NCI-H226 (cell line): ENCODE measurements at places on chromosomes 16 and 17.

GRCh38 chr17:65809366-65809765, 247.9 kb upstream of the AXIN2 start:
- DNase-seq: peak; percentile 86

- no peak for DNase-seq
Measured at GRCh38 chr17:64126918-64127317, 3.0 kb downstream of the ERN1 start.

GRCh38 chr16:12315330-12316136, 339.0 kb downstream of the SNX29 start:
- DNase-seq: no peak

- DNase-seq: no peak
Measured at GRCh38 chr17:8712698-8713097, 31.9 kb downstream of the CCDC42 start.

DNA sequence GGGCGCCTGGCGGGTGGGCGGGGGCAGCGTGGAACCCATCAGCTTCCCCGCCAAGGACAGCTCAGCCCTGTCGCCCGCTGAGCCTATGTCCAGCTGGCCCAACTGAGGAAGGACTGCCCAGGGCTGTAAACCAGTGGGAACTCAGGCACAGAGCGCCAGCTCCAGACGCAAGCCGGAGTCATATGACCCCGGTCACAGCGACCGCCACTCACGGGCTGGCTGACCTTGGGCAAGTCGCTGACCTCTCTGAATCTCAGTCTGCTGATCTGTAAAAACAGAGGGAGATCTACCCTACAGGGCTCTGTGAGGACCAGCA, 170.0 kb downstream of the C16orf78 start:
- no peak for DNase-seq

- DNase-seq: peak; percentile 73
Measured at GRCh38 chr16:180681-181564, 664 bp downstream of the HBQ1 start.

DNA sequence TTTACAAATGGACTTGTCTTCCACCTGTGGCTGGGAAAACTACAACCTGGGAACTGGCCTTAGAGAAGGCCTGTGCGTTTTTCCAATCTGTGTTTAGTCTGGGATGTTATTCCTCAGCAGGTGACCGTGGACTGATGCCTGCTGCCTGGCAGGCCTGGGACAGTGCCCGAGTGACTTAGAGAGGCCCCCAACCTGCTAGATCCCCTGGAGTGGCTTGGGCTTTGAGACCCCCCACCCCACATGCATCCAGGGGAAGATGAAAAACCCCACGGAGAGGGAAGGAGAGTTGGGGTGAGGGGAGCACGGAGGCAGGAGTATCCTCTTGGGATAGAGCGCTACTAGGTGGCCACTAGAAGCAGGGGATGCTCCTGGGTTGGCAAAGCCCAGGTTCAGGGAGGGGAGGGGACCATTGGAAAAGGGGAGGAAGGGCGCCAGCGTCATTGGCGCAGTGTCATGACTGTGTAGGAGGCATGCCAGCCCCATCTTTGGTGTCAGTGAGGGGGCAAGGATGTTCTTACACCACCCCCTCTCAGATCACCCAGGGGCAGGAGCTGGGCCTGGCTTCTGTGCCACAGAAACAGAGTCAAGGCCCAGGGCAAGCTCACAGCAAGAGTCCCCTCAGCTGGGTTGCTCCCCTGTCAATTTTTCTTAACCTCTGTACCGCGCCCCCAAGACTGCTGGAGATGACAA, 54.1 kb downstream of the MEAK7 start:
- no peak for DNase-seq

DNA sequence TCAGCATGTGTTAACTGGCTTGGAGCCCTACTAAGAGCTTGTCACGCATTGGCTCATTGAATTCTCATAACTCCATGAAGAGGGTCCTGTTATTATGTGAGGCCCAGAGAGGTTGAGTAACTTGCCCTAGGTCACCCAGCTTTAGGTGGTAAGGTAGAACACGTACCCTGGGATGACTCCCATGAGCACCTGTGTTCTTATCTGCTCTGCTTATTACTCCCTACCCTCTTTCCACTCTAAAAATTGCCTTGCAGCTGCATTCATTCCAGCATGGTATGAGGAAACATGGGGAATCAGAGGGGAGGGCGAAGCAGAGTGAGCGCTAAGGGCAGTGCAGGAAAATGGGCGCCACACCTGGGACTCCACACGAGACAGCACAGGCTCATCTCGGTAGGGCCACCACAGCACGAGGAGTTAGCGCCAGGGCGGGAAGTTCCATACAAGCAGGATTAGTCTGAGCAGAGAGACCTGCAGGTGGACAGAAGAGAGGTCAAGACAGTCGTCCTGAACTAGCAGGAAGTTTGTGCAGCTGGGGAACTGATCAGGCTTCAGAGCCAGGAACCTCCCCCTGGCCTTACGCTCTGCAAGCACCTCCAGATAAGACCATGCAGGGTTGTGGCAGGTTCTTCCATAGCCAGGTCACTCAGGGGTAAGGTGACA, 10.1 kb downstream of the COPZ2 start:
- no peak for DNase-seq

GRCh38 chr16:75287708-75288107, 36.3 kb upstream of the BCAR1 start:
- DNase-seq: no peak

GRCh38 chr16:30018731-30019158, 4.3 kb upstream of the C16orf92 start:
- peak; percentile 39 for DNase-seq

- no peak for DNase-seq
Measured at GRCh38 chr17:30248786-30249185, 13.3 kb upstream of the SLC6A4 start.

GRCh38 chr17:56367366-56367765, 214.1 kb downstream of the ANKFN1 start:
- DNase-seq: no peak

DNA sequence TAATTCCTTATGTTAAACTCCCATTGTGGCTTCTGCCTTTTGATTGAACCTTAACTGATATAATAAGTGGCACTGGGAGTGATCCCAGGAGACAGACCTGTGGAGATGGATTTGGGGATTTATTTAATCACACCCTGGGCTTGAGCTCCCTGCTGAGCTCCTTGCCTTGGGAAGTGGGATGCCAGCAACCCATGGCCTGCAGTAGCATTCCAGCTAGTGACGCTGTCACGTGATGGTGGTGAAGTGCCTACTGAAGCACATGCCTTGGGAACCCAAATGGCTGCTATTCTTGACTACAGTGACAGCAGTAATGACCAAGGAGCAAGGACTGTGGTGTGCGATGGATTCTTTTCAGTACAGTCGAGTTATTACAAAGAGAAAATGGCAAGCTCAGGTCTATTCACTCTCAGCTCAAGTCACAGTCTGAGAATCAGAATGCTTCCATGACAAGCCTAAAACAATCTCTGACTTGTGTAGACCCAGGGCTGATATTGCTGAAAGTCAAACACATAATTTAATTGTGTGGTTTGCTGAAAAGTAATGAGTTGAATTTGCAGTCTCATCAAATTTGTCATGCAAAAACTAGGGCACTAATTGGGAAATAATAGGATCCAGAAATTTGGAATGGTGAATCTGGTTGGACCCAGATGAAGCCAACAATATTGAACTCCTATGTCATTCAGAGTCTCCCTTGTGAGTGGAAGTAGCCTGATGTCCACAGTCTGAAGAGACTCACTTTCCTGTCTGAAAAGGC, 47.1 kb downstream of the BCL7C start:
- DNase-seq: no peak

- peak; percentile 62 for DNase-seq
Measured at GRCh38 chr17:30095507-30096244, 20.9 kb upstream of the NSRP1 start.

GRCh38 chr17:19539040-19539399, 5.4 kb downstream of the SLC47A1 start:
- no peak for DNase-seq

DNA sequence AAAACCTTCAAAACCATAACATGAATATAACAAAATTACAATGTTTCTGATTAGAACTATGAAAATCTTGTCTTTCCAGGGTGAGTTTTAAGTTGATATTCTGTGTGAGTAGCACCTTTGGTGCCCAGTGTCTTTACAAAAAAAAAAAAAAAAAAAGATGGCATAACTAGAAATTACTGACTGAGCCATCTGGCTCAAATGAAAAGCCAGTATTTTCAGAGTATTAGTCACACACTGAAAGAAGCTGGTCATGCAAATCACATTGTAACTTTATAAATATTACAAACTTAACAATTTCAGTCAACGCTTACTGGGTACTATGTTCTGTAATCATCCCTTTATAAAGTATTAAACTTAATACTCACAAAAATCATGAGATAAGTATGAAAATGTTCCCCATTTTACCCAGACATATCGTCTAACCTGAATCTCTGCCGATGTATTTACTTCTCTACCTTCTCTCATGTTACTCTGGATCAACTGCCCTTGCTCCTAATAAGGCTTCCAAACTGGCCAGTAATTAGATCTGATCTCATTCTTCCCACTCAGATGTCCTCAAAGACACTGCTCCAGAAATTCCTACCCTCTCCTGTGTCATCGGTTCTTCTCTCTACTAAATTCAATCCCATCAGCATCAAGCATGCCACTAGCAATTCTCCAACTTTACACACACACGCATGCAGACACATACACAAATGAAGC, 25.4 kb downstream of the UBE2G1 start:
- no peak for DNase-seq

GRCh38 chr17:38877130-38877851, 7.4 kb downstream of the LASP1 start:
- DNase-seq: no peak

GRCh38 chr16:47970291-47970931, 185.4 kb downstream of the ABCC12 start:
- DNase-seq: peak; percentile 36

DNA sequence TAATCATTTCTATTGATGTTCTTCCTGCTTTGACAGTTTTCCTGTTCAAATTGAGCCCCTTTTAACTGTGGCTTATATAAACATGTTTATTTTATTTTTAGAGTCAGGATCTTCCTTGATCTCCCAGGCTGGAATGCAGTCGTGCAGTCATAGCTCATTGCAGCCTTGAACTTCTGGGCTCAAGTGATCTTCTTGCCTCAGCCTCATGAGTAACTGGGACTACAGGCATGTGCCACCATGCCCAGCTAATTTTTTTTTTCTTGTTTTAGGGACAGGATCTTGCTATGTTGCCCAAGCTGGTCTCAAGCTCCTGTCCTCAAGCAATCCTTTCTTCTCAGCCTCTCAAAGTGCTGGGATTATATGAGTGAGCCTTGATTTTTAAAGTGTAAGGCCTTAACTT, 14.7 kb downstream of the PHKB start:
- no peak for DNase-seq

- no peak for DNase-seq
Measured at GRCh38 chr17:834136-834535, 52.0 kb downstream of the MRM3 start.

- no peak for DNase-seq
Measured at GRCh38 chr16:70561623-70562022, 38.0 kb downstream of the SF3B3 start.

DNA sequence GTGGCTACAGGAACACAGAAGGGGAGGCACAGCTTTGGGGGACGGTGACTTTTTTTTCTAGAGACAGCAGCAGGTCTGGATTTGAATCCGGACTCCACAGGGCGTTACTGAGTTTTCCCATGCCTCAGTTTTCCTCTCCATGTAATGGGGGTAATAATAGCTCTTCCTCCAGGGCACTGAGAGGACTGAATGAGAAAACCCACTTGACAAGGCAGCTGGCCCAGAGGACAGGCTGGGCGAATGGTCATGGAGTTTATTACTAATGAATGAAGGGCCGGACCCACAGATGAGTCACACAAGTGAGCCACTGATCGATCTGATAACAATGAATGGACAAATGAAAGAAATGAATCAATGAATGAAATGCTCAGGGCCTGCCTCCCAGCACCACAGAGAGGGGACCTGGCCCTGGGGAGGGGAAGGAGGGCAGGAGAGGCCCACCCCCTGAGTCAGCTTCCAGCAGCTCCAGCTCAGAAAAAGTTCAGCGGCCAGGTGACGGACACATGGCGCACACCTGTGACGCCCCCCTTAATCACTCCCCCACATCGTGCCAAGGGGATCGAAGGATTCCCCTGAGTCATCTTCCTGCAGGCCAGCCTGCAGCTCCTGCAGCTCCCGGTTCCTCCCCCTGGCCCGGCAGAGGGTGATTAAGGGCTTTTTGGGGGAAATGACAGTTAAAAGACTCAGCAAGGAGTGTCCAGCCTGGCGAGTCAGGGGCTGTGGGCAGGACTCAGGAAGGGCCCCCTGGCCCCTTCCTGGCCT, 54.3 kb downstream of the SOCS1 start:
- DNase-seq: peak; percentile 91

GRCh38 chr16:58499615-58500351, at the start of gene NDRG4:
TSS of gene NDRG4 (plus strand) at chr16:58500143. CDS start at chr16:58500249, 106 bp downstream.
- DNase-seq: peak; percentile 49

GRCh38 chr17:49292901-49293300, 62.3 kb upstream of the PHOSPHO1 start:
- no peak for DNase-seq

GRCh38 chr17:78771758-78772382, 10.2 kb downstream of the CYTH1 start:
- DNase-seq: no peak

DNA sequence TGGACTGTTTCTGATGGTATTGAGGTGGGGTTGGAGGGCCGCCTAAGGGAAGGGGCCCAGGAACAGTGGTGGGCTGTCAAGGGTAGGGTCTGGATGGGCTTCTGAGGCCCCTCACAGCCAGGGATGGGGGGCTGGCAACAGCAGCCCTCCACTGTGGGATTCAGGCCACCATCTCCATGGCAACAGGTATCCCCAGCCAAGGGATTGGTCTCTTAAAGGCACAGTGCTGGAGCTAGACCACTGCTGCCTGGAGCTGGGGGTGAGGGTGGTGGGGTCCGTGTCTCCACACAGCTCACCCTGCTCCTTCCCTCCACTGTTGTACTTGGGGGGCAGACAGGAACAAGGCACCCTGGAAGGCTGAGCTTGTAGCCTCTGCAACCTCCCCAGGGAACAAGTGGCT, 41.8 kb downstream of the PSME3IP1 start:
- no peak for DNase-seq

- DNase-seq: no peak
Measured at GRCh38 chr16:84667600-84668309, 19.4 kb downstream of the KLHL36 start.

- no peak for DNase-seq
Measured at GRCh38 chr17:68459037-68459639, 1.8 kb upstream of the WIPI1 start.

- peak; percentile 77 for DNase-seq
Measured at GRCh38 chr16:55367866-55368603, 44.0 kb downstream of the IRX6 start.

- no peak for DNase-seq
Measured at GRCh38 chr17:47899643-47900042, 3.6 kb downstream of the SP2 start.

GRCh38 chr17:36460265-36460937, 26.1 kb upstream of the ZNHIT3 start:
- DNase-seq: no peak
